NAMALWA (cell line): ENCODE measurements at places on chromosomes 1 and 21.

DNA sequence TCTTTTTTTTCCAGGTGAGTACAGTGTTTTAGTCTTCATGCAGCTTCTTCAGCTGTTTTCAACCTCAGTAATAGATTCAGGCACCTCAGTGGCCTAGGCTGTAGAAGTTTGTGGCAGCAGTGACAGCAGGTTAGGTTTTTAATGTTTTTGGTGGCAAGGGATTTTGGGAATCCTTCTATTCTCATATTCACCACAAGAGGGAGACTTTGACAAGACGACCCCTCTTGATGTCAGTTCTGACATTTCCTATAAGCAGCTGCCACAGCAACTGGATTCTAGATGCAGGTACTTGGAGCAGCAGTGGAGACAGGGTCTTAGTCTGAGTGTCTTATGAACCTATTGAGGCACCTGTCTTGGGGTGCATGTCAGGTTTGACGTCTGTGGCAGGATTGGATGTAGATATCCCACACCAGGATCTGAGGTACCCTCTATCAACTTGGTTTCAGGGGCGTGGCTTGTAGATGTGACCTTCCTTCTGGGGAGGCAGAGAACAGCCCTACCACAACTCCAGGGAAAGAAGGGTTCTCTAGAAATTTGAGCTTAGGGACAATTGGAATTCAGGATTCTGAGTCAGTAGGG, 1104.2 kb upstream of the TMPRSS15 start:
- peak; percentile 54 for DNase-seq

DNA sequence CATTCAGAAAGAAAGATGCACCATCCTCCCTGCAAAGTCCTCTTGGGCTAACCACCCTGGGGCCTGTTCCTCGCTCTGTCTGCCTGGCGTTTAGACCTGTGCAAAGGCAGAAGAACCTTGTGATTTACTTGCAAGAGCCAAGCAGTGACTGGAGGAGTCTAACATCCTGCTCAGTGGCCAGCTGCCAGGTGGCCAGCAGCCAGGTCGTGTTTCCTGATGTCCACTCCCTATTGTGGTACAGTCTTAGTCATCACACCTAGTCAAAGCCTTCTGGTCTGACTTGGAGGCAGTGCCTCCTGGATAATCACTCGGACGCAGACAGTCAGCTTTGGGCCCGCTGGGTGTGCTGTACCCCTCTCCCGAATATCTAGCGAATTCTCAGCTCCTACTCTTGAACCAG, 118.1 kb downstream of the PGBD5 start:
- DNase-seq = no peak

DNA sequence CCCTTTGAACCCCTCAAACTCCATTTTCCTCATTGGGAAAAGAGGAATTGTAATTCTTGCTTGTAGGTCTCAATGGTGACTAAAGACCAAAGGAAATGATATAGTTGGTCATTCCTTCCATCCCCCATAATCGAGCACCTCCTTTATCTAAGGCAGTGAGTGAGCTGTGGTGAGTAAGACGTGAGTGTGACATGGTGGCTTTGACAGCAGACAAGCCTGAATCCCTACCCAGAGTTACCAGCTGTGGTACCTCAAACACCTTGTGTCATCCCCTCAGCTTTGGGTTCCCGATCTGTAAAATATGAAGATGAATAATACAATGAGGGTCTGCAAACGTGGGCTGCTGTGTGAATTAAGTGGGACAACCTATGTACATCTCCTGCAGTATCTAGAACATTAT, 8.4 kb downstream of the TRAF5 start:
- DNase-seq = no peak

DNA sequence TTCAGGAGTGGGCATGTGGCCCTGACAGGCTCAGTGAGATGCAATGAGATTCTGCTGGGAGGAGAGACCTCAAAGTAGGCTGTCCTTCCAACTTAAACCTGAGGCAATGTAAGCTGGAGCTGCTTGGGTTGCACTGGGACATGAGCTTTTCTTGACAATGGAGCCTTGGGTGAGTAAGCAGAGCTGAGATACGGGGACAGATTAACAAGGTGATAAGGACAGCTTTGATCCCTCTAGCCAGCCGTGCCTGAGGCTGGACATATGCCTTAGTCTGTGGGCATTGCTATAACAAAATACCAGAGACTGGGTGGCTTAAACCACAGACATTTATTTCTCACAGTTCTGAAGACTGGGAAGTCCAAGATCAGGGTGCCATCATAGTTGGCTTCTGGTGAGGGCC, 18.3 kb upstream of the NGF start:
- no peak for DNase-seq

DNA sequence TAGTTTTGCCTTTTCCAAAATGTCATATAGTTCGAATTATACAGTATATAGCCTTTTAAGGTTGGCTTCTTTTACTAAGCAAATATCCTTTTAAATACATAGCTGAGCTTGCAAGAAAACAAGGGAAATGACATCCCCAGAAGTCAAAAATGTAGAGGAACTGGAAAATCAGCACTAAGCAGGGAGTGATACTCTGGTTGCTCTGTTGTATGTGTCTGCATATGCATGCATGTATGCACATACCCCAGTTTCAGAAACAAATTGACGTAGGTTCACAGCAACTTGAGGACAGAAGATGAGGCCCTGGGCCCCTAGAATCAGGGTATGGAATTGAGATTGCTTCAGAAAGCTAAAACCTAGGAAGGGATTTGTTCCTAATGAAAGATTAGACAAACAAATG, 75.1 kb upstream of the GNG4 start:
- no peak for DNase-seq

DNA sequence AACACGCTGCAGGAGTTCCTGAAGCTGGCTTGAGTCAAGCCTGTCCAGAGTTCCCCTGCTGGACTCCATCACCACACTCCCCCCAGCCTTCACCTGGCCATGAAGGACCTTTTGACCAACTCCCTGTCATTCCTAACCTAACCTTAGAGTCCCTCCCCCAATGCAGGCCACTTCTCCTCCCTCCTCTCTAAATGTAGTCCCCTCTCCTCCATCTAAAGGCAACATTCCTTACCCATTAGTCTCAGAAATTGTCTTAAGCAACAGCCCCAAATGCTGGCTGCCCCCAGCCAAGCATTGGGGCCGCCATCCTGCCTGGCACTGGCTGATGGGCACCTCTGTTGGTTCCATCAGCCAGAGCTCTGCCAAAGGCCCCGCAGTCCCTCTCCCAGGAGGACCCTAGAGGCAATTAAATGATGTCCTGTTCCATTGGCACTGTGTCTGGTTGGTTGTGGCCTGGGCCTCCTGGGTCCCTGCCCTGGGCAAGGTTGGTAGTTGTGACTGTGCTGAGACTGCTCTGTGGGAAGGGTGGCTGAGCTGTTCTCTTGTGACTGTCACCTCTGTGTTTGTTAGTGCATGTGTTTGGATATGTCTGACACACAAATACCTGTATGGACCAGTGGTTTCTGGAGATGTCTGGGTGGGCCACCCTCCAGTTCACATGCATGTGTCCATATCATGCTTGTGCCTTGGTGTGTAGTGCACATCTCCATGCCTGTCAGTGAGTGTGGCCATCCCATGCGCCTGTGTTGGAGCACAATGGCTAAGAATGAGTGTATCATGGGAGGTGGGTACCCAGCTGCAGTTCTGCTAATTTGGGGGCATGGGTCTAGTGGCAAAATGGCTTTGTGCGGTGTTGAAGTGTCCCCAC, 1.4 kb downstream of the SH3BGRL3 start:
- DNase-seq = no peak

DNA sequence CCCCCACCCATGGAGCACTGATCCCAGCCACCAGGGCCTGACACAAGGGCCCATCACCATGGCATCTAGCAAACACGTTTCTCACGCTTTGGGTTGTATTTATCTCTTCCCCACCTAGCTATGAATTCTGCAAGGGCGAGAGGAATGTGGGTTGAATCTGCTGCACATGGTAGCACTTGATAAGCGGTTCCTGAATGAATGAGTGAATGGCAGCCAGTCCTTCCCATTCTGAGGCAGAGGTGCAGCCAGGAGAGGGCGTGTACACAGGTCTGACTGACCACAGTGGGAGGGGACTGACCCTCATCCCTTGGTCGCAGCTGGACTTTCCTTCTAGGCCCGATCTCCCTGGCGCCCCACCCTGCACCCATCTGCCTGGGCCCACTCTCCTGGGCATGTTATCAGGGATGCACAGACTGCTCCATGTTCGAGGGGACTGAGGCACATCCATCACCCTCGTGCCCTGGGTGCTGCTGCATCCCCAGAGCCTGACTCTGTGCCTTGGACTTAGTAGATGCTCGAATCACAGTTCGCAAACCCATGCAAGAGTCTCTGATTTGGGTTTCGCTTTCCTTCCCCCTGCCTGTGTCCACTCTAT, 1.0 kb downstream of the RD3 start:
- DNase-seq = no peak

GRCh38 chr1:45259053-45259452, 52.6 kb upstream of the ZSWIM5 start:
- no peak for DNase-seq

DNA sequence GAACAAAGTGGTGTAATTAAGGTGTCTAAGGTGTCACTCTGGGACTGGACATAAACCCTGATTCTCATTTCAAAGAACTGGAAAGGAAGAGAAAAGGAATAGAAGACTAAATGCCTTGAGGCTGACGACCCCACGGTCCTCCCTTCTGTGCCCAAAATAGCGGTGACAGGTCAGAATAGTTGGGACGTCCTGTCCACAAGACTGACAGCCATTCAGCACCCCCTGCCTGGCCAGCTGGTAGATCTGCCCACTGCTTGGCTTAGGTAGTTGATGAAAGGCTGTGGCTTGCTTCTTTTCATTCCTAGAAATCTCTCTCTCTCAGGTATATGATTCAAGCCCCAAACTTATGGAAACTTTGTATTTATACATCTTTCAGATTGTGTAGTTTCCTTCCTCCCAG, 26.4 kb upstream of the CREG1 start:
- DNase-seq = no peak

- no peak for DNase-seq
Observed at GRCh38 chr1:119662034-119662437, 14.0 kb upstream of the ZNF697 start.
